NCI-H446 (cell line): ENCODE measurements at places on chromosomes 6 and 20.

DNA sequence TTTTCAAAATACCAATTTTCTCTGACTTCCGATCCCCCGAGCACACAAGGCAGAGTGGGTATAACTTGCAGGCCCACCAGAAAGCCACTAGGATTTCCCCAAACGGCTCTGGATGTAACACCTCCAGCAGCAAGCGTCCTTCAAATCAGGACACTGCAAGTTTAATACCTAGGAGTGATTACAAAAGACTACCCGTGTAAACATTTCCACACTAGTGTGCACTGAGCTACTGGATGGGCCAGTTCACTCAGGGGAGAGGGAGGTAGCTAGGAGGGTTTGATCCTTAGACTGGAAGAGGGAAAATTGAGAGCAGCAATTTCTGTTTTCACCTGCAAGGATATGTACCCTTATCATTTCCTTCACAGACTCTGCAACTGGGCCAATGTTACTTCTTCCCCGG lies 91.8 kb upstream of the AGPAT4 start:
- no peak for DNase-seq

GRCh38 chr6:3392930-3393835 lies 63.7 kb downstream of the SLC22A23 start:
- no peak for DNase-seq

DNA sequence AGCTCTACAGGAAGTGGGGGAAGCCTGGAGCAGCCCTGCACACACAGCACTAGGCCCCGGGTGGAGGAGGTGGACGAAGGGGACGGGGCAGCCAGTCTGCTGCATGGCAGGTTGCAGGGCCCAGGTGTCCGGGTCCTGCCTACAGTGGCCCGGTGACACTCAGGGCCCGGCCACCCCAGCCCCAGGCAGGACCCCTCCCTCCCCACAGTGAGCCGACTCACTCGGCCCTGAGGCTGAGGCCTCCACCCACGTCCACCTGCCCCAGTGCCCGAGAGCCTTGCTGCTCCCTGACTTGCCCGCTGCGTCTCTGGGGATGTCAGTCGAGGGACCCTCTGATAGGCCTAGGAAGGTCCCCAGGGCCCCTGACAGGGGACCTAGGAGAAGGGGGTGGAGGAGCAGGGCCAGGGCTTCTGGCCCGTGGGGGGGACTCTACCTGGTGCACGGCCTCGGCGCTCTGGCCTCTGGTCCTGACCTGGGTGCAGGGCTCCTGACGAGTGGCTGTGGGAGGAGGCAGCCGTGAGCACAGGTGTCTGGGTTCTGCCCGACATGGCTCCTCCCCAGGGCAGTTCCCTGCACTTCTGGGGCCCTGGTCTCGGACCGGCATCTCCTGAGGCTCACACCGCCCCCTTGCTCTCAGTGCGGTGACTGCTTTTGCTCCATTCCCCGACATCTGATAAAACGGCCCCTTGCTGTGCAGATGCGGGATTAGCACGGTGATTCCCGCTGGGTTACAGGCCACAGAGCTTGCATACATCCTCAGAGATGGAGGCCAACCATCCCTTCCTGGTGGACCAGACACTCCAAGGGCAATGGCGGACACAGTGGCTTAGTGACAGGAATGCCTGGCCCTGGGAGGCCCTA lies 20.1 kb downstream of the FRMD1 start:
- no peak for DNase-seq

- DNase-seq, result peak; percentile 89
Observed at GRCh38 chr6:52503851-52504781, 72.7 kb downstream of the TRAM2 start.

GRCh38 chr6:108748959-108749358 lies 99.3 kb upstream of the ARMC2 start:
- DNase-seq, result no peak

- no peak for DNase-seq
Observed at GRCh38 chr20:41110930-41111577, 26.3 kb upstream of the PLCG1 start.

- no peak for DNase-seq
Observed at GRCh38 chr20:40606237-40606636, 82.8 kb downstream of the MAFB start.

GRCh38 chr20:53576586-53577318 lies 16.9 kb downstream of the ZNF217 start:
- no peak for DNase-seq

GRCh38 chr6:42615518-42615917 lies 51.7 kb downstream of the UBR2 start:
- DNase-seq, result no peak

DNA sequence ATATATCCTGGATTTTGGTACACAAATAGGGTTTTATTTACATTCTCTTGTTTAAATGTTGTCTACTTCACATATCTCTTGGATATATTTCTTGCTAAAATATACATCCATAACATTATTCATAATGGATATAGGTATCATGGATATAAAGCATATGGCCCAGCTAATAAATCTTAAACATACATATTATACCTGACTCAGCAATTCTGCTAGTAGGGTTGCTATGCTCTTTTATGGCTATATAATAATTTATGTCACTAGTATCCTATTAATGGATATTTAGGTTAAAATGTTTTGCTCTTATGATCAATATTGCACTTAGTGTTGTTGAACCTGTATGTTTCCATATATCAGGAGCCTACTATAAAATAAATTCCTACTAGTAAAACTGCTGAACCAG lies 375.5 kb downstream of the LMBRD1 start:
- no peak for DNase-seq

GRCh38 chr6:134117409-134117808 lies 65.0 kb upstream of the SLC2A12 start:
- no peak for DNase-seq

GRCh38 chr20:49691818-49692568 lies 21.7 kb downstream of the B4GALT5 start:
- no peak for DNase-seq

DNA sequence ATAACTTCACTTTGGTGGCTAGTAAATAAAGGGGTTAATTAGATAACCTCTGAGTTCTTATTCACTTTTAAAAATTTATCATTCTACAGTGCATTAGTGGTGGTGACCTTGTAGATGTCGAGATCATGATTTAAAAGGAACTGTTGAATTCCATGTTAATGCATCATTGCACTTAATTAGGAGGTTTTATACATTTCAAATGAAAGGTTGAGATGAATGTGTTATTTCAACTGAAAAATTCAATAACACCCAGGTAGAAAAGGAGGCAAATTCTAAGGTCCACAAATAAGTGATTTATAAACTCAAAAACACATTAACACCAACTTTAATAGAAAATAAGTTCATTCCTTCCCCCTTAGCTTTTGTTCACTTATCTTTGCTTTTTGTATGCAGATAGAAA lies 58.3 kb upstream of the TMEM170B start:
- DNase-seq, result no peak

- no peak for DNase-seq
Observed at GRCh38 chr20:1888796-1889463, 6.3 kb upstream of the SIRPA start.

- DNase-seq, result no peak
Observed at GRCh38 chr6:7978736-7979135, 68.1 kb upstream of the TXNDC5 start.

DNA sequence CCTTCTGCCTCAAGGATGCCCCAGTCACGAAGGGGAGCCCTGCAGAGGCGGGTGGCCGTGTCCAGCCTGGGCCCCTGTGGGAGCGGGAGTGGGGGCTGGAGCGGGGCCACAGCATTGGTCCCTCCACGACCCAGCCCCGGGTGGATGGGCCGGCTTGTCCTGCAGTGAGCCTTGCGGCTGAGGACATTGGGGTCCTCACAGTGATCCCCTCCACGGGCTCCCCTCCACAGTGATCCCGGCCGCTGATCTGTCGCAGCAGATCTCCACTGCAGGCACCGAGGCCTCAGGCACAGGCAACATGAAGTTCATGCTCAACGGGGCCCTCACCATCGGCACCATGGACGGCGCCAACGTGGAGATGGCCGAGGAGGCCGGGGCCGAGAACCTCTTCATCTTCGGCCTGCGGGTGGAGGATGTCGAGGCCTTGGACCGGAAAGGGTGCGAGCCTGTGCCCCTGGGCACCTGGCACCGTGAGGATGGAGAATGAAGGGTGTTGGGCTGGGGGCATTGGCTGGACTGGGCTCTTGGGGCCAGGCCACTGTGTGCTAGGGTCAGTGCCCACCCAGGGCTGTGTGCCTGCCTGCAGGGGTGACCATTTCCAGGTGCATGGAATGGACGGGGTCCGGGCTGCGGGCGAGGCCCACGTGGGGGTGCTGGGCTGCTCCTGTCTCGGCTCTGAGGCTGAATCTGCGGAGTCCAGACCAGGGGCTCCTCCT lies 44.4 kb downstream of the PYGB start:
- no peak for DNase-seq

GRCh38 chr20:46255440-46256104 lies 52.7 kb downstream of the CDH22 start:
- DNase-seq, result peak; percentile 35

DNA sequence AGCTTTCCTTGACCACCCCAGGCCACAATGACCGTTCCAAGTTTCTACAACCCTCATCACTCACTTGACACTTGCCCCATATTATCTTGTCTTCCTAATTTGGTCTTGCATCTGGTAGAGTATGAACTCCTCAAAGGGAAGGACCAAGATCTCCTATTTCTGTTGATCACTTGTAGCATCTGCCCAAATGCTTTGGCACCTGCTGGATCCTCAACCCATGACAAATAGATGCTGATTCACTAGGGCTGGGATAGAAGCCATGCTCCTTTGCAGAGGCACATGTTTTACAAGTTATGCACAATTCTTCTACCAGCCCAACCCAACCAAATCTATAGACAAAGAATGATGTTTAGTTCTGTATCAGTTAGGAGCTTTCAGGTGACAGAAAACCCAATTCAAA lies 110.7 kb downstream of the UNC5CL start:
- no peak for DNase-seq

GRCh38 chr20:33460711-33461110 lies 17.1 kb upstream of the SNTA1 start:
- DNase-seq, result no peak

DNA sequence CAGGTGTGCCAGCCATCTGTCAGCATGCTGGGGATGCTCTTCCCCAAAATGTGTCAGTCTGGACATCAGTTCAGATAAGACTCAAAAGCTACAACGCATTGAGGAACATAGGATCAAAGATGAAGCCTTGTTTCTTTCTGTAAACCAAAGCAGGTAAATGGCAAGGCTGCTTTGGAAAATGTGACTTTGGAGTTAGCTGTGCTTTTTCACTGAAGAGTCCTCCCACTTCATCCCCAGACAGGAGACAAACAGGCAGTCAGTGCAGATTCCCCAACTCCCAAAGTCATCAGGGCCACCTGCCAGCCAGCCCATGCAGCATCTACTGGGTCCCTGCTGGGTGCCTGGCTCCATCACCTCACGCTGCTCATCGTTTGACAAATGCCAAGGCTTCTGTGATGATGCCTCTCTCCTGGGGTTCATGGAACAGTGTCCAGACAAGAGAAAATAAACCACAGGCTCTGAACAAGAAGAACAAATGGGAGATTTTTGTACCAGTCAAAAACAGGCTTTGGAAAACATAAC lies 205.0 kb upstream of the BTBD3 start:
- DNase-seq, result peak; percentile 84

DNA sequence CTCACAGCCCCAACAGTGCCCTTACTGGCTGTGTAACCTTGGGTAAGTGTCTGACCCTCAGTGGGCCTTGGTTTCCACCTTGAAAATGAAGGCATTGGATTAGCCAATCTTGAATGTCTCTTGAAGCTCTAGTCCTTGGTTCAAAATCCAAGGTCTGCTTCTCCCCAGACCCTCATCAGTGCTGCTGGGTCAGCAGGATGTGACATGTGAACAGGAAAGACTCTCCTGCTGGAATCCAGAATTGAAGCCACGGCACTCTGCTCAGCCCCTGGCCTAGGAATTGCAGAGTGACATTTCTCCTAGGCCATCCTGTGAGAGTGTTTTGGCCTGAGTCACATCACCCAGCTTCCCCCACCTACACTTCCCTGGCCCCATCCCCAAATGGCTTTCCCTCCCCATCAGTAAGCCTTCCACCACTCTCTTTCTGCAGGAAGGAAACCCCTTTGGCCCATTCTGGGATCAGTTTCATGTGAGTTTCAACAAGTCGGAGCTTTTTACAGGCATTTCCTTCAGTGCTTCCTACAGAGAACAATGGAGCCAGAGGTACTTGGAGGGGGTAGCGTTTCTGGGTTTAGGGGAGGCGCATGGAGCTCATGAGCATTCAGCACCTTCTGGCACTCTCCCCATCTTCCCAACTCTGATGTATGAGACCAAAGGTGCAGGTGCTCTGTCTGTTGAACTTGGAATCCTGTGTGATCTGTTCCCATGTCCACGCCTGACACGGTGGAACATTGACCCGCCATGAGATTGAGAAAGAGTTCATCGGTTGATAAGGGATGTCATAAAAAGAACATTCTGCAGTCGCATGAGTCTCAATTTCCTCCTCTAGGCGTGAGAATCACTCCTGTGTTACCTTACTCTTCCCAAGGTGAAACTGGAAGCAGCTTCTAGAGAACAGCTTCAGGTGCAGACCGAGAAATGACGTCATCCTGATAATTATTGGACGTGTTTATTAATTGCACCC lies 8.8 kb downstream of the POFUT1 start:
- no peak for DNase-seq

DNA sequence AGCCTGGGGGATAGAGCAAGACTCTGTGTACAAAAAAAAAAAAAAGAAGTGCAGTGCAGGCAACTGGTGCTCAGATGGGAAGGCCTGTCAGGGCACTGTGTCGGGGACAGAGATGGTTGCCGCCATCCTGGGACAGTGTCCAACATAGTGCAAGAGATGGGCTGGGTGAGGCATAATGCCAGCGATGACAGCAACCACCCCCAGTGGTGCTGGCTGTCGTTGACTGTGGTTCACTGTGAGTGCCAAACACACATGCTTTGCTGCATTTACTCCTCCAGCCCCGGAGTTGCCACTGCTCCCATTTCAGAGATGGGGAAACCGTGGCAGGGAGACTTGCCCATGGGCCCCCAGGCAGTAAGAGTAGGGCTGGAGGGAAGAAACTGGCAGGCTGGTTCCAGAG lies 5.2 kb upstream of the C20orf203 start:
- peak; percentile 91 for DNase-seq
